ENCODE measurements at places on chromosomes 3 and 15.

DNA sequence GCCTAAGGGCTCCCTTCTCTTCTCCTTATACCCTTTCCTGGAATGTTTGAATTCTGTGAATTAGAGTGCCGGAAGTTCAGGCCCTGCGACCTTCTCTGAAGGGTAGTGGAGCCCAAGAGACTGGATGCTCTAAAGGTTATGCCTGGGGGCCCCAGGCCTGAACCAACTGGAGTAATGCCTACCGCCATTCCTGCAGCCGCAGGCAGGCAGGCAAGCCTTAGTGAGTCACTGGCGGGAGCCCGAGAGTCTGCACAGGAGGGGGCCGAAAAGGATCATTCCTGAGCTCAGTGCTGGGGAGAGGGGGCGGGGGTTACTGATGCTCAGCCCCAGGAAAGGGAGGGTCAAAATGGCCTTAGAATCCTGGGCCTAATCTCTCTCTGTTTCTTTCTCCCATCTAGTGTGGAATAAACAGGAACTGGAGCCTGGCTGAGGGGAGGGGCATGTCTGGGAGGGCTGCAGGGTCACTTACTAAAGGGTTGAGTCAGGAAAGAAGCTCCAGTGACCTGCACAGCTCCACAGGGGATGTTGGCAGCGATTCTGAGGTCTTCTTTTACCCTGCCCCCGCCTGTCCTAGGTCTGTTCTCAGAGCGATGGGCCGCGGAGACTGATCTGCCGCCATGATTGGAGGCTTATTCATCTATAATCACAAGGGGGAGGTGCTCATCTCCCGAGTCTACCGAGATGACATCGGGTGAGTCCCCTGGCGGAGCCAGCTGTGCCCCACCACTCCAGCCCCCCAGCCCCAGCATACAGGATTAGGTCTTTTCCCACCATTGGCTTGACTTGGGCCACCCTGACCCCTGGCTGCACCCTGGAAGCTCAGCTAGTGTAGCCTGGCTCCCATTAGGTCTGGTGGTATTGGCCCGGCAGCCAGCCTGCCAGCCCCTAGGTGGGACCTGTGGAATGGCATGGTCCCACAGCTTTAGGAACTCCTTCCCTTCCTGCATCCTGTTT, 2.0 kb downstream of the AP2M1 start:
- DNase-seq: no peak

GRCh38 chr3:195061756-195062655, 209.0 kb downstream of the XXYLT1 start:
- no peak for DNase-seq

DNA sequence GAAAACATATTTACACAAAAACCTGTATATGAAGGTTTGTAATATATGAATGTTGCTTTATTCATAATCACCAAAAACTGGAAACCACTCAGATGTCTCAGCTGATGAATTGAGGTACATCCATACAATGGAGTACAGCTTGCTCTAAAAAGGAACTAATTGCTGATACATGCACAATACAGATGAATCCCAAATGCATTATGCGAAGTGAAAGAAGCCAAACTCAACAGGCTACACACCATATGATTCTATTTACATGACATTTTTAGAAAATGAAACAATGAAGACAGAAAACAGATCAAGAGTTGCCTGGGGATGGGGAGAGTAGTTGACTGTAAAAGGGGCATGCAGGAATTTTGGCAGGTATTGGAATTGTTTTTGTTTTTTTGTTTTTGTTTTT, 95.5 kb downstream of the IQCH start:
- DNase-seq: no peak

- DNase-seq: no peak
These were observed 55.1 kb downstream of the TAMM41 start for GRCh38 chr3:11791339-11792200.

- no peak for DNase-seq
These were observed 49.3 kb downstream of the HACD2 start for GRCh38 chr3:123535580-123535979.

DNA sequence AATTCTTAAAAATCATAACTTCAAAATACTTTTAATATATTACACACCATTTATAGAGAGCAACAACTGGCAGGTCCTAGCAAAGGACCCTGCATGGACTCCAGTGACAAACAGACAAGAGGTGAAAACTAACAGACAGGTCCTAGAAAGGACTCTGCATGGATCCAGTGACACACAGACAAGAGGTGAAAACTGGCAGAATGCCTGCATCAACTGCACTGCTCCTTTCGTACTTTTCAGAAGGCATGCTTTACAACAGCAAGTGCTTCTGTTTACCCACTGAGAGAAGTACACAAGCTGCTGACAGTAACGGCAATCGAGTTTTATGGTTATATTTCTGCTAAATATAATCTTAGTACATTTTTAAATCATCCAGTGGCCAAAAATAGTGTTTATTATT, 24.3 kb upstream of the GP5 start:
- no peak for DNase-seq

DNA sequence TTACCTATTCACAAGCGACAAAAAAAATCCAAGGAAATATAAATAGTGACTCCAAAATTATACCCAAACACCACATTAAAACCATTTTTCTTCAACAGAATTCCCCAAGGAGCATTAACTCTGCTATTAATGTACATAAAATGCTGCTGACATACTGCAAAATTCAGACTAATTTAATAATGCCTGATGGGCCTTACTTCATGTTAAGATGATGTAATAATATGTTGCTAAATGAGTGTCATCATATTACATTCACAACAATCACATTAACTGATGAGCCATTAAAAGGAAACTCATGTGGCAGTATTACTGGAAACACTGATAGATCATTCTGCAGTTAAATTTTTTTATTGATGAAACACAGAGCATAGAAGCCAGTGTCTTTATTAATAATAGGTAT, 204.9 kb upstream of the CGNL1 start:
- no peak for DNase-seq

DNA sequence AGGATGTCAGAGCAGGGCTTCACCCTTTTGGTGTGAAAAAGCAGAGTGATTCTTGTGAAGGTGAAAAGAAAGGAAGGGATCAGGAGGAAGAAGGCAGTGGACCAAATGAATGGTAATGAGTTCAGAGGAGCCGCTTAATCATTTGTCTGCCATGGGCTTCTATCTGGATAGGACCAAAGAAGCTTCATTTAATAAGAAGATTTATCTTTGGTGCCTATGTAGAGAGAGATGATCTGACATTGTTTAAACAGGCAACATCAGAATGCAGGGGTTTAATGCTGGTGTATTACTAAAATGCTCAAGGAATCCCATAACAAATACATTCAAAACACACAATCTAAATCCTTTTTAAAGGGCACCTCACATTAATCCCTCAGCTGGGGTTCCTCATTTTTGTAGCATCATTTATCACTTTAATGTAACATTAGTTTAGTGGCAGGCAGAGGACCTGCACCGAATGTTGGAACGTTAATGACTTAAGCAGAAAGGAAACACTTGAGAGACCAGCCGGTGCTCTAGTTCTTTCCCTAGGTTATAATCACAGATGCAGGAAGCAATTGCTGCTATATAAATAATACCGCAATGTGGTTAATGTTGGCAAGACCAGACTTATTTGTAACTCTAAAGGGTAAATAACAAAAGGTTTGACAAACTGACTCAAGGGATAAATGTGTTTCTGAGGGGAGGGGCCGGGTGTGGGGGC, 27.9 kb upstream of the IL1RAP start:
- no peak for DNase-seq

DNA sequence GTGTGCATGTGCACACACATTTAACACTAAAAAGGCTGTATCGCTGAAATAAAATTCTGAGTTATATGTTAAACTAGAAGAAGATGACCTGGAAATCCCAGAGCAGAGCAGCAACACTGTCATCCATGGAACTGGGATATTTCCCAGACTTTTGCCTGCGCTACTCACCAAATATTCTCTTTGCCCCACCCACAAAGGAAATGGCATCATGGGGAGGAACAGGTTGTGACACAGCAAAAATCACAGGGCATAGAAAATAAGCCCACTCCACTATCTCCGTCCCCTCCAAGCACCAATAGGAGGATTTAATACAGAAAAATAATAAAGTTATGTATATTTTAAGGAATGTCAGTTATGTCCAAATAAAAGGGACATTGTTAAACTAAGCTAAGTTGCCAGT, 71.7 kb downstream of the COL8A1 start:
- no peak for DNase-seq

- DNase-seq: no peak
These were observed 486.8 kb downstream of the PDCD6IP start for GRCh38 chr3:34284959-34285826.

Data from cortex of kidney (tissue), 1 donor.